ENCODE measurements at places on chromosomes 12 and 14.

GRCh38 chr14:67934087-67934486 lies 114.5 kb downstream of the RAD51B start:
- DNase-seq = peak; percentile 95

GRCh38 chr12:62438098-62438692 lies 28.4 kb upstream of the MON2 start:
- no peak for DNase-seq

- peak; percentile 52 for DNase-seq
Observed at GRCh38 chr14:100416921-100417860, 94.1 kb downstream of the SLC25A47 start.

GRCh38 chr14:59395672-59396071 lies 69.5 kb downstream of the GPR135 start:
- no peak for DNase-seq

DNA sequence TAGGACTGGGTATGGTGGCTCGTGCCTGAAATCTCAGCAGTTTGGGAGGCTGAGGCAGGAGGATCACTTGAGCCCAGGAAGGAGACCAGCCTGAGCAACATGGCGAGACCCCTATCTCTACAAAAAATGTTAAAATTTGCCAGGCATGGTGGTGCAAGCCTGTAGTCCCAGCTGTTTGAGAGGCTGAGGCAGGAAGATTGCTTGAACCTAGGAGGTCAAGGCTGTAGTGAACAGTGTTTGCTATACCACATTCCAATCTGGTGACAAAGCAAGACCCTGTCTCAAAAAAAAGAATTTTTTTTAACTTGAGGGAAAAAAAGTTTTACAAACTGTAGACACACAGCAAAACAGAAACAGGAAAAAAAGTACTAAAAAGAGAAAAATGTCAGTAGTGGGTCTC lies 2.3 kb upstream of the MAP3K9 start:
- DNase-seq = no peak

GRCh38 chr14:63952933-63953437 lies 100.2 kb downstream of the SYNE2 start:
- DNase-seq = no peak

DNA sequence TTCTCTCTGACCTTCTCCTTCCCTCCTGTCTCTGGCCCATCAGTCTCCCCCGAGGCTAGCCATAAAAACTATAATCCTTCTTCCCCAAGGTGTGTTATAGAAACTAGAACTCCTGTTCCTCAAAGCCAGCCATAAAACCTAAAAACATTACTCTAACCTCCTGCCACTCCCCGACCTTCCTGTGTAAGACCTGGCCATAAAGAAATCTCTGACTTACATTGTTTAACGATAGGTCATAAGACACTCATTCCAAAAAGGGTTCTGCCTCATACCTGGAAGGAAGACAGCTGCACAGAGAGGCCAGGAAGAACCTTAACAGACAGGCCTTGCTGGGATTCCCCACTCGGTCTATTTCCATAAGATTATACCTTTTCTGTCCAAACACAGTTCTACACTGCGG lies 70.9 kb upstream of the EEA1 start:
- DNase-seq = no peak

GRCh38 chr12:13772264-13772663 lies 209.1 kb downstream of the GRIN2B start:
- no peak for DNase-seq

Measured in iPS DF 19.7 (cell line).